Substantia nigra (tissue), 51 donors: ENCODE measurements at places on chromosomes 16 and 17.

DNA sequence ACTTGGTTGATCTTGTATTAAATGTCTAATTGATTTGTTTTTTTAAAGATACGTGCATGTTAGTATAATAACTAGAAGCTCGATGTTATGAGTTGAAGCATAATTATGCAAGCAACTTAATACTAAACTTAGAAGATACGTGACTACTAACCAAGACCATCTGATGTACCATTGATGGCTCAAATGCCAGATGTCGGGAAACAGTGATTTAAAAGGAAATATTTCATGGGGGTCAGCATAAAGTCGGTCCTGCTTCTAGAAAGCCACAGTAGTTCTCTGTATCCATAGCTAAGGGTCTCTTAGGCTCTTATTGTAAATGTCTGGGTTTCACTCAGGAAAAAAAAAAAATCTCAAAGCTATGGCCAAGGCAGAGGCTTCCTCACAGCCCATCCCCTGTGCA lies 61.2 kb upstream of the RBFOX1 start:
- no peak for DNase-seq

DNA sequence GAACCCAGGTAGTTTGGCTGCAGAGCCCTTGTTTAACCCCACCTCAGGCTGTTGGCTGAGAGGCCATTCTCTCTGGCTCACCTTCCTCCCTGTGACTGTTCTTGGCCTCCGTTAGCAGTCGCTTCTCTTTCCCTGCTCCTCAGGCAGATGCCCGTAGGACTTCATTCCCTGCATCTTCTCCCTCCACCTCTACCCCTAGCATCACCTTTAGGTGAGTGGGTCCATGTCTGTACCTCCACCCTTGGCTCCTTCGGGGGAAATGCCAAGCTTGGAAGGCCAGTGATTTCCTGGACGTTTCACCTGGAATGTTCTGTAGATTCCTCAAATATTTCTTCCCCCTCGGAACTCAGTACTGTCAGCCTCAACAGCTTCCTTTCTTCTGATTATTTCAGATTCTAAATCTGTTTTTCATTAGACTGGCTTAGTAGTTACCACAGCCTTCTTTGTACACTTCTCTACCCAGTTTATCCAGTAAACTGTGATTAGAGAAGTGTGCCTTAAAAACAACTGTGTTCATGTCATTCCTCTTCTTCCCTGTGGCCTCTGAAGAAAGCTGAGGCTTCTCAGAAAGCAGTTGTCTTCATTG lies 227.9 kb downstream of the MSI2 start:
- DNase-seq: no peak

DNA sequence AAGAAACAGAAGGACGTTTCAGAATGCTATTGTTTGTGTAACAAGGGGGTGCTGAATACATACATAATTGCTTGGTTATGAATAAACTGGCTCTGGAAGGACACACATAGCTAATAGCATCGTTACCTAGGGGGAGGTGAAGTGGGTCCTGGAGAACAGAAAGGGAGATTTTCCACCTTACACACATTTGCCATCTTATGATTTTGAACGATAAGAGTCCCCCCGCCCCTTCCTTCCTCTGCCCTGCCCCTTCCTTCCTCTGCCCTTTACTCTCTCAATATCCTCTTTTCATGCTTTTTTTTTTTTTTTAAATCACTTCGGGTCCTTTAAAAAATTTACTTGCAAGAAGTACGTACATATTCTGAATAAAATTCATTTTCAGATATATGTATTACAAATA lies 902 bp upstream of the DHRS7B start:
- DNase-seq: no peak

GRCh38 chr17:4853208-4853671 lies 20.1 kb downstream of the MINK1 start:
- DNase-seq: no peak

GRCh38 chr16:73177729-73178295 lies 129.9 kb upstream of the ZFHX3 start:
- DNase-seq: no peak

DNA sequence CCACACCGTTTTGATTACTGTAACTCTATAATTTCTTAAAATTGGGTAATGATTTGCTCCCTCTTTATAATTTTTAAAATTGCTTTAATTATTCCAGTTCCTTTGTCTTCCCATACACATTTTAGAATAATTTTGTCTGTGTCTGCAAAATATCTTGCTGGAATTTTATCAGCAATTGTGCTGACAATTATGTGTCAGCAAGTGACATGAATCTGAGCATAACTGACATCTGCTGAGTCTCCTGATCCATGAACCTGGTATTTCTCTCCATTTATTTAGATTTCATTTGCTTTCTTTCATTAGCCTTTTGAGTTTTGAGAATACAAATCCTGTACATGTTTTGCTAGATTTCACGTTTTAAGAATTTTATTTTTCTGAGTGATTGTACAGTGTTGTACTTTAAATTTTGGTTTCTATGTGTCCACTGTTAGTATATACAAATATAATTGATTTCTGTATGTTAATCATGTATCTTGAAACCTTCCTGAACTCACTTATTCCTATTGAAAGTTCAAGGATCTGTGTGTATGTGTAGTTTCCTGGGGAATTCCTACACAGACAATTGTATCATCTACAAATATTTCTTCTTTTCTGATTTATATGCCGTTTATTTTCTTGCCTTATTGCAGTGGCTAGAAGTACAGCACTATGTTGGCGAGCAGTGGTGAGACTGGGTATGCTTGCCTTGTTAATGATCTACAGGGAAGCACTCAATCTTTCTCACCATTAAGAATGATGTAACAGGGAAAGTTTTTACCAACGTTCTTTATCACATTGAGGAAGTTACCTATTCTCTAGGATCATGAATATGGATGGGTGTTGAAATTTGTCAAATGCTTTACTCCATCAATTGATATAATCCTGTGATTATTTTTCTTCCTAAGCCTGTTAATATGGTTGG lies 45.2 kb downstream of the N4BP1 start:
- no peak for DNase-seq

DNA sequence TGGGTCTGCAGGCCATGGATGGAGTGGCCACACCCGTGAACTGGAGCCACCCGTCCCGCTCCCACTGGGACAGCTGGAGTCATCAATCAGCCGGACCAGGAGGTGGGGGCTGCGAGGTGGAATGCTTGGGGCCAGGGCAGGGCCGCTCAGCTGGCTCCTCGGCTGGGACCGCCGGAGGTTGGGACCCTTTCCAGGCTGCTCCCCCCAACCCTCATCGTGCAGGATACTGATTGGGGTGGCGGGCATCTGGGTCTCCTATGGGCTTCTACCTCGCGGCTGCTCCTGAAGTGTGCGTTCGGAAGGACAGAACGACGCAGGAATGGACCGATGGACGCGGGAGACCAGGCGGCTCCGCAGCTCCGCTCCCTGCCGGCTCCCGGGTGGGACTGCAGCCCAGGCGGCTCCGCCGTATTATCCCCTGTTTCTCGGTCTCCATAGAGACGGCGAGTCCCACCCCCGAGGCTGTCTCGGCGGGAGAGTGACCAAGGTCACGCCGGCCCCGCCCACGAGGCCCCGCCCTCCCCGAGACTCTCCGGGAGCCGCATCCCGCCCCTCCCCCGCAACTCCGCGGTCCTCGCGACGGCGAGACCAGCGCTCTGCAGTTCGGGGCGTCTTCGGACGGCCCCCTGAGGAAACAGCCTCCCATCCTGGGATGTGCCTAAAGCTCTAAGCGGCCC lies at the start of gene TPPP3:
TSS of gene TPPP3 (minus strand) at position 388 of the 677 bp plus-strand sequence. CDS start 2,387 bp downstream, outside the sequence.
- DNase-seq: peak; percentile 48

- DNase-seq: no peak
Observed at GRCh38 chr16:72552654-72553053, 380.7 kb upstream of the PMFBP1 start.

DNA sequence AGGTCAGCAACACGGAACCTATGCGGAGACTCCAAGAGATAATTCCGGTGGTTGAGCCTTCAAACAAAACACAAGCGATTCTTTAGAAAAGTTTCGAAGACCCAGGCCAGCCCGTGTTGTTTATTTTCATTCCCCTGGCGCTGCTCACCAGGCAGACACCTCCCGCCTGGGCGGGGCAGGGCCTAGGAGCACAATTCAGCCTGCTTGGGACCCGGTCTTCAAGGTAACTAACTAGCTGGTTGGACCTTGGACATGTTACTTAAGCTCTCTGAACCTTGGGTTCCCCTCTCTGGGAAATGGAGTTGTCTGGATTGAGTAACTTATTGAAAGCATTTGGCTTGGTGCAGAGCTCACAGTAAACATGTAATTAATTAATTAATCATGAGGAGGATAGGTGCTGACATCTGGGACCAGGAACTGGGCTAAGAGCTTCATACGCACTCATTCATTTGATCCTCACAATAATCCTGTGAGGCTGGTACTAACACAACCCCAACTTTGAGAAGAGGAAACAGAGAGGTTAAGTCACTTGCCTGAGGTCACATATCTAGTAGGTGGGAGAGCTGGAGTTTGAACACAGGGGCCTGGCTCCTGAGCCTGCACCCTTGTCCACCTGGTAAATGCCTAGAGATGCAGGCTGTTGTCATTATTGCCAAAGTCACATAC lies 125.3 kb upstream of the SMURF2 start:
- DNase-seq: no peak

- DNase-seq: no peak
Observed at GRCh38 chr16:64749346-64749745, 372.5 kb downstream of the CDH11 start.

- DNase-seq: no peak
Observed at GRCh38 chr17:227946-228615, 46.6 kb upstream of the DOC2B start.

DNA sequence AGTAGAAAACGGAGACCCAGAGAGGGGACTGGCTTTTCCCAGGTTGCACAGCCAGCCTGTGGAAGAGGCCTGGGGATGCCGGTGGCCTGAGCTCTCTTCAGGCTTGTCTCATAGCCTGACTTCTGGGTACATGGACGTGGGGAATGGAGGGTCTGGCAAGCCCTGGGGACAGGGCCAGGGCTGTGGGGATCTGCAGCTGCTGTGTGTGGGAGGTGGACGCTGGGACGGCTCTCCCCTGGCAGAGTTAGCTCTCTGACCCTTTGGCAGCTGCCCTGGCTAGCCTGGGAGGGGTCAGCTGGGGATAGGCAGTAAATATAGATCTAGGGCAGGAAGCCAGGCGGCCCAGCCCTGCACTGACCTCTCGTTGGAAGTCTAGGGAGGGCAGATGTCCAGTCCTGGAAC lies 20.5 kb downstream of the SLC4A1 start:
- no peak for DNase-seq

GRCh38 chr17:17730250-17730935 lies 49.1 kb downstream of the RAI1 start:
- DNase-seq: no peak

GRCh38 chr17:13024016-13024415 lies 6.2 kb upstream of the ELAC2 start:
- no peak for DNase-seq

- no peak for DNase-seq
Observed at GRCh38 chr17:42422412-42422957, 571 bp downstream of the CAVIN1 start.
